ENCODE measurements at places on chromosomes 11 and 22.

GRCh38 chr11:112997857-112998466 is 36.7 kb downstream of the NCAM1 start:
- no peak for DNase-seq

DNA sequence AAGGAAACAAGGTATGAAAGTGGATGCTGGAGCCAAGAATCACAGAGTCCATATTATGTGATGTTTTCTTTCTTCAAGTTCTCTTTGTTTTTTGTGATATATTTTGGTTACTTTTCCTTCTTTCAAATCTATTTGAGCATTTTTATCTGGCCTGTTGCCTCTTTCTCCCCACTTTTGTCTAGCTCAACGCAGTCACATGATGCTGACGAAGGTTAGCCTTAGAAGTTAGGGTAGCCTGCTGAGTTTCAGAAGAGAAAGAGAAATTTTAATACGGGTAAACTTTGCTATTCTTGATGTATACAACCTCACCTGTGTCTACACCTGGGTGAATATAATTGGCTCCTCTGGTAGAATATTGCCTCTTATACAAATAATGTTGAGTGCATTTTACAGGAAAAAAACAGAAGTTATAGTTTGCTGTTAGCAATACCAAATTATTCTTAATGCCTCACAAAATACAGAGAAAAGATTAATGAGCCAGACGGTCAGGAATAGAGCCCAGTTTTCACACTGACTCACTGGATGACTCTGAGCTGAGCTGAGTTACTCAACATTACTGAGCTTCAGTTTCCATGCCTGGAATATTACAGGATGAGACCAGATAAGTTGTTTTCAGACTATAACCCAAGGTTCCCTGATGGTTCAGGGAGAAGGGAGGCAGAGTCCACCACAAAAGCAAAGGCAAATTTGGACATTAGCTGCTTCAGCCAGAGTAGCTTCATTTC is 161.6 kb upstream of the BDNF start:
- no peak for DNase-seq

DNA sequence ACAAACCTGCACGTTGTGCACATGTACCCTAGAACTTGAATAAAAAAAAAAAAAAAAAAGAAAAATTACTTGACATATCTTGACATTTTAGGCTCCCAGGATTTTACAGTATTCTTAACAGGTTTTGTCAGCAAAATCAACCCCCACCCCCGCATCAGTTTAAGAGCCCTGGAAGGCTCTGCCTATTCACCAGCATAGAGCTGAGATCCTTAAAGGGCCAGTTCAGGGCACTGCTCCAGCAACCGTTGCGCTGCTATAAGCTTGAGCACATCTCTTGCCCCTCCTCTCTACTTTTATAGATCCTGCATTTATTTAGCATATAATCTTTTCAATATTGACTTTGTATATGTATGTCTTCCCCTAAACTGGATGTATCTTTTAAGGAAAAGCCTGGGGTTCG is 697 bp upstream of the PAFAH1B2 start:
- peak; percentile 72 for DNase-seq

- DNase-seq: no peak
Measured at GRCh38 chr11:95398437-95399112, 167.6 kb upstream of the SESN3 start.

DNA sequence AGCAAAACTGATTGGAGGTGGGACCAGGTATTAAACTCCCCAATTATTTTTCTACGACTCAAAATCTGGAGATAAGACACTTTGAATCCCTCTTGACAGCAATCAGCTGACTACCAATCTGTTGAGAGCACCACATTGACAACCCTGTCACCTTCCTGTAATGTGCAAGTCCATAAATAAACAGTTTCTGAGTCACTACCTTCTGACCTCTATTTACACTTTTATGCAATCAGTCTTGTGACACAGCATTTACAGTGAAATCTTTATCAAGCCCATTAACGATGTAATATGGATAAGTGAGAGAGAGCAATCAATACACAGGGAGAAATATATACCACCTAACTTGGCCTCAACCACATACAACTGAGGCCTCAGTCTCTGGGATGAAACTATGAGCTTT is 283.7 kb upstream of the ANO5 start:
- no peak for DNase-seq

DNA sequence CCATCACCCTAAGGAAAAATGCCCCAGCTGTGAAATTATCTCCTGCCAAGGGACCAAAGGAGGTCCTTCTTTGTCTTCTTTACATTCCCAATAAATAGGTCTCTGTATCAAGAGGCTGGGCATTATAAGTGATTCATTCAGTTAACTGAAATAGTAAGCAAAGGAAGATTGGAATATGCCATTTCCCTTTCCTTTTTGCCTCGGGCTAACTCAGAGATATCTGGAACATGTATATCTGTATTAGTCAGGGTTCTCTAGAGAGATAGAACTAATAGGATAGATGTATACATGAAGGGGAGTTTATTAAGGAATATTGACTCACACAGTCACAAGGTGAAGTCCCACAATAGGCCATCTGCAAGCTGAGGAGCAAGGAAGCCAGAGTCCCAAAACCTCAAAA is 15.3 kb upstream of the CWF19L2 start:
- DNase-seq: no peak

- no peak for DNase-seq
Measured at GRCh38 chr22:48257685-48258055, 1495.2 kb downstream of the TBC1D22A start.

DNA sequence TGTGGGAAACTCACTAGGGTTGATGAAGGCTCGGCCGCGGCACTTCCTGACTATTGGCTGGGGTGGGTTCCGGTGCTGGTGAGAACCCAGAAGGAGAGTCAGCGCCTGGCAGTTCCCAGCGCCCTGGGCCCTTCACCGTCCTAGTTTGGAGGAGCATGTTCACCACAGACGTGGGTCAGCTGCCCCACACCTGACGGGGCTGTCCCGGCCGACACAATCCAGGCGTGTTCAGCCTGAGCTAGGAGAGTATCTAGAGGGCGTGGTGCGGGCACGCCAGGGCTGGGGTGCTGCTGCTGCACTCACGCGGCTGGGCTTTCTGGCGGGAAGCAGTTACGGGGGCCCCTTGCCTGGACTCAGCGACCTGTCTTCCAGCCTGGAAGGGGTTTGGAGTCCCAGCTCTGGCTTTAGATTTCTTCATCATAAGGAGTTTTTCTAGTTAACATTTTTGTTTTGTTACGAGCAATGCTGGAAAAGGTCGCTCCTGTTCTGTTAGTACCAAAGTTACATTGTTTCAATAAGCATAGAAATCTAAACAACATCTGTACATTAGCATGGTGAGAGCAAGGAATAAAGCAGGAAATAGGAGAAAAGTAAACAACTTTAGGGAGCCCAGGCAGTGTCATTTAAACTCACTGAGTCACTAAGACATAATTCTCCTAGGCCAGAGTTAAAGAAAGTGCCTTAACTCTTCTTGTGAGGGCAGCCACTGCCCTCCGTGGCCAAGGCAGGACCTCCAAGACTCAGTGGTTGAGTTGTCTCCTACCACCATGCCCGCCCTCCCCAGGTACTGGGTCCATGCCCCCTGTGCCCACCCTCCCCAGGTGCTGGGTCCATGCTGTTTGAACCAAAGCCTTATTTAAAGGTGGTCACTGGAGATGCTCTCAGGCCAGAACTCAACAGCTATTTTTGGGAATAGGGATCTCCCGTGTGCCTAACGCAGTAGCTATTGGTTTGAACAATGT is 12.1 kb upstream of the ADORA2A start:
- DNase-seq: no peak

DNA sequence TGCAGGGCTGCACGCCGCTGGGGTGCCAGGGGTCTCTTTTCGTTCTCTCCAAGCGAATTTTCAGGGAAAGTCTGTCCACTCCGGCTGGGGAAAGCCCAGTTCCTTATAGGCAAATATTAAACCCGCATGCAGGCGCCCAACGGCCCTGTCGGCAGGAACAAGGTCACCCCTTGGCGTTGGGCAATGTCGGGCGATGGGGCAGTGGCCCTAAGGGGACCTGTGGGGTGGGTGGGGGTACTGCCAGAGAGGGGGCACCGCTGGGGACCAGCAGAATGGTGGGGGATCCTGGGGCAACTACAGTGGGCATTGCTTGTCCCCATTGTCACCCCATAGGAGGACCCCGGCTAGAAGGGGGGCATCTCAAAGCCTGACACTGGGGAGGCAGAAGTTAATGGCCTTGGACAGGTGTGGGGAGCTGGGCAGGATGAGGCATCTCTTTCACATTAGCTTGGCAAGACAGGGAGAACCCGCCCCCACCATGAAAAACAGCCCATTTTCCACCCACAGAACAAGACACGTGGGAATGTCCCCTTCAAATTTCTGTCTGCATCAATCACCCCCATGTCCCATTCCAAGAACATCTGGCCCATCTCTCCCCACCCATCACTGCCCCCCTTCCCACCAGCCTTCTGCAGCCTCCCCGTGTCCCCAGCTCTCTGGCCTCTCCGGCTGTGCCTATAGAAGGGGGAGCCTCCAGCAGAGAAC is 5.5 kb upstream of the IGF2 start:
- DNase-seq: no peak

DNA sequence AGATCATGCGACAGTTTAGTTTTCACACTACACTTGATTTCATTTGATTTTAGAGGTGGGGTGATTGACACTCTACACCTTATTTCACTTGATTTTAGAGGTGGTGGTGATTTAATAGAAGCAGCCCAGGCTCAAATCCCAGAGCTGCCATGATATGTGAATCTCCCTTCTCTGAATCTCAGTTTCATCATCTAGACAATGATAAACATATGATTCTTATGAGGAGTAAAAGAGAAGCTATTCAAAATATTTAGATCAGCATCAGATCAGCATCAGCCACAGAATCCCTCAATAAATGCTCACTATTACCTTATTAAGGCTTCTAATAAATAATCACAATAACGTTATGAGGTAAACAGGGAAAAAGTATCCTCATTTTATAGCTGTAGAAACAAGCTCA is 98.8 kb downstream of the MSANTD4 start:
- DNase-seq: no peak

DNA sequence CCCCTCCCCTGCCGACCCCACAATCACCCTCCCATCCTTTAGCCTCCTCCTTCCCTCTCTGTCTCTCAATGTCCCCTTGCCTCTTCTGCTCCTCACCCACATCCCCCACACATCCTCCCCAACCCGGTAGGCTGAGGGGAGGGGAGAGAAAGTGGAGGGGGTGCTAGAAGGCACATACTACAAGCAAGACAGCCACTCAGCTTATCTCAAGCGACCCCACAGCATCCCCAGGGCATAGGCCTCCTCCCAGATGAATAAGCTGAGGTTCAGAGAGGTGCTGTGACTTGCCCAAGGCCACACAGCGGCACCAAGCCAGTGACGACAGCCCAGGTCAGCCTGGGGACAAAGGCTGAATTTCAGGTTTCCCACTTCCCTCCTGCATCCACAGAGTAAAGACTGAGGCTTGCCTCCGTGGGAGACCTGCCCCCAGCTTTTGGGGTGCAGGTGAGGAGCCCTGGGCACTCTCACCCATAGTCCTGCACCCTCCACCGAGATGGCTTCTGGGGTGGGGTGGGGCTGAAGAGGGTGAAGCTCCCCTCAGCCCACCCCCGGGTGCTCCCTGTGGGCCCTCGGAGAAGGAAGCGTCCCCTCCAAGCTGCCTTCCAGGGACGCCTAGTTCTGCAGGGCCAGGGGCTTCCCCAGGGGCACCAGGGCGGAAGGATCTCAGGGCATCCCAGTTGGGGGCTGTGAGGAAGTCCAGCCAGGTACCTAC is 511 bp downstream of the RAC2 start:
- no peak for DNase-seq

Data from aorta (tissue), 5 donors.